ENCODE measurements at places on chromosomes 5 and 9.

DNA sequence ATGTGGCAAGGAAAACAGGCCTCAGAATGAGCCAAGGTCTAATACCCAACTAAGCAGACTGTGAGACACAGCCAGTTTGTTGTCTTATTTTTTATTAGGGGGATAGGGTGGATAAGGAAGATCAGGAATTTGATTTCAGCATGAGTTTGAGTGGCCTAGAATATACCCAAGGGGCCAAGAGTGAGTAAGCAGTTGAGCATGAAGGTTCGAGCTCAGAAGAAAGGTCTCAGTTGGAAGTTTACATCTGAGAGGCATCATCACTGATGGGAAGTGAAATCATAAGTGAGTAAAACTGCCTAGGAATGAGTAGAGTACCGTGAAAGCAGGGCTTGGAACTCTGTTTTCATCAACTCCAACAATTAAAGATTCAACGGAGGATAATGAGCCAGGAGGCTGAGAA lies 12.6 kb downstream of the PSMD5 start:
- no peak for DNase-seq

- DNase-seq, result no peak
Observed at GRCh38 chr5:145978708-145979107, 42.3 kb downstream of the SH3RF2 start.

- no peak for DNase-seq
Observed at GRCh38 chr9:123511326-123512277, 155.6 kb downstream of the CRB2 start.

DNA sequence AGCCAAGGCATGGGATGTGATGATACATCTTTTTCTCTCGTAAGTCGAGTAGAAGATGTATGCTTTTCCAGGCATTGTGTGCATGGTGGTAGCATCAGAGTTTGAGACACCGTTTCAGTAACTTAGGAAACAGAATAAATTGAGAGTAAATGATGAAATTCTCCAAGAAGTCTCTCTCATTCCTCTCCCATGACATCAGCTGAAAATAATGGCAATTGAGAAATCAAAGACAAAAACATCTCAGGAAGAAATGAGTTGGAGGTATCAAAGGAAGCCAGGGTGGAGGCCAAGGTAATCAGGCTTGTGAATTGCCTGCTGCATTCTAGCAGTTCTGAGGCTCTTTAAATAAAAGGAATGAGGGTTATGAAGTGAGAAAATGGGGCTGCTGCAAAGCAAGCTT lies 53.9 kb downstream of the SGCD start:
- DNase-seq, result no peak

- DNase-seq, result no peak
Observed at GRCh38 chr5:951940-952596, 56.5 kb upstream of the NKD2 start.

GRCh38 chr5:125281667-125282066 lies 535.2 kb upstream of the ZNF608 start:
- no peak for DNase-seq

GRCh38 chr5:69261034-69261433 lies 26.3 kb downstream of the CDK7 start:
- no peak for DNase-seq

DNA sequence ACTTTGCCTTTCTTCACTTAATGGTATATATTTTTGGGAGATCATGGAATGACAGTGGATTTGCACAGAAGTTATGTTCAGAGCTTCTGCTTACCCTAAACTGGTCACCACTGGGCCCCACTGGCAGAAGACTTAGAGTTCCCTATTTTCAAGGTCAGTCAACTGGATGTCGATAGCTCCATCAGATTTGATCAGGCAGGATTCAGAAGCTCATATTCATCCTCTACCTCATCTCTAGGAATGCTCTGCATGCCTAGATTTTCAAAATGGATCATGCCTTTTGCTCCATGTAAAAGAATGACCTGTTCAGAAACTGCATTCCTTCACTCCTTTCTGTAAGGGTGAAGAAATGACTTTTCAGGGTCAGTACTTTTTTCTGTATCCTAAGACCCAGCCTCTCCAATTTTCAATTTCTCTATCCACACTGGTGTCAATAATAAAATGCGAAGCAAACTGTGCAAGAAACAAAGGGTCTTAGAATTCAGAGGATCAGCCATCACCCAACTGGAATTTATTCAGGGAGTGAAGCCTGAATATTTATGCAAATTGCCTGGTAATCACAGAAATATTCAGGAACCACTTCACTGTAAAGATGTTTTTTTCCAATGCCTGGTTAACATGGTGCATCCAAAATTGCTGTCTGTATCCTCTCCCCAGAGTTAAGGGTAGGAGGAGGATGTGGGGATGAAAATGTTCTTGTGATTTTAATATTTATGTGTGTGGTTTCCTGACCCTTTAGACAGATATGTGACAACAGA lies 125.4 kb downstream of the DOCK2 start:
- DNase-seq, result no peak

DNA sequence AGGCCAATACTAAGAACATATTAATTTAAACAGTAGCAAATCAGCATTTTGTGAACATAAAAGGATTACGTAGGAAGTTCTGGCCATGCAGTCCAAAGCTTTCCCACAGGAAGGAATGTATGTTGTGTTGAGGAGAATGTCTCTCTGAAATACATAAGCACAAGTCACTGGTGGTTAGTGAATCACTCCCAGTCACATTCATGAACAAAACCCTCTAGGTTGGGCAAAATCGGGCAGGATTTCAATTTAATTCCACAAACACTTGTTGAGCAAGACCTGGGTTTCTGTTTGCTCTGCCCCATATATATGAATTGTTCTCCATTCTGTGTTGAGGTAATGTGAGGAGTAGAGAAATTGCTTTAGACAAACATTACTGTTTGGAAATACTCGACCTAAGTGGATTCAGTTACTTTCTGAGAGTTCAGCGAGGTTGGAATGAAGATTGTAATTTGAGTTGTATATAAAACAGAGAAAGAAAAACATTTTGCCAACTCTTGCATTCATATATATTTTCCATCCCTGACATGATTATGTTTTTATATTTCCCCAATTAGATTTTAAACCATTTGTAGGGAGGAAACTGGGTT lies 127.6 kb upstream of the RPS23 start:
- no peak for DNase-seq

GRCh38 chr5:1743769-1744085 lies 55.9 kb downstream of the MRPL36 start:
- no peak for DNase-seq

DNA sequence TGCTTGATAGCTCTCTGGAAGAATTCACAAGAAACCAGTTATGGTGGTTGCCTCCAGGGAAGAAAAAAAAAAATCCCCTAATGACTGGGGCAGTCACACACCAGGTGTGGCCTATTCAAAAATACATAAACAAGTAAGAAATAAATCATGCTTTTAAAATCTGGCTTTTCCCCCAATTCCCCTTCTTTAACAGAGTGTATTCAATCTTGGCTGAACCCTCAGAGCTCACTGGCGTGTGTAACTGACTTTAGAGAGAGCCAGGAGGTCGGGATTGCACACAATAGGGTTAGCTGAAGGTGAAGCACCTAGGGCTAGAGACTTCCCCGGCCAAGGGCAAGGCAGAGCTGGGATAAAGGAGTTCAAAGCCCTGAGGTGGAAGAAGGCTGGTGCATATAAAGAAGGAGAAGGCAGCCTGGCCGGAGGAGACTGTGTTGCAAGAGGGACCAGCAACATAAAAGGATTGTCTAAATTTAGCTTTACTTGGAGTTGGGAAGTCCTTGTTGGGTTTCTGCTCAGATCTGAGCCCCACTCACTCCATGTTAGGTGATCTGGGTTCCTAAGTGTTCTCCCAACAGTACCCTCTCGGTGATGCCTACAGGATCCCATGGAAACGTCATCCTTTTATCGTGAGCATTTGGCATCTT lies 19.7 kb downstream of the FNBP1 start:
- no peak for DNase-seq

DNA sequence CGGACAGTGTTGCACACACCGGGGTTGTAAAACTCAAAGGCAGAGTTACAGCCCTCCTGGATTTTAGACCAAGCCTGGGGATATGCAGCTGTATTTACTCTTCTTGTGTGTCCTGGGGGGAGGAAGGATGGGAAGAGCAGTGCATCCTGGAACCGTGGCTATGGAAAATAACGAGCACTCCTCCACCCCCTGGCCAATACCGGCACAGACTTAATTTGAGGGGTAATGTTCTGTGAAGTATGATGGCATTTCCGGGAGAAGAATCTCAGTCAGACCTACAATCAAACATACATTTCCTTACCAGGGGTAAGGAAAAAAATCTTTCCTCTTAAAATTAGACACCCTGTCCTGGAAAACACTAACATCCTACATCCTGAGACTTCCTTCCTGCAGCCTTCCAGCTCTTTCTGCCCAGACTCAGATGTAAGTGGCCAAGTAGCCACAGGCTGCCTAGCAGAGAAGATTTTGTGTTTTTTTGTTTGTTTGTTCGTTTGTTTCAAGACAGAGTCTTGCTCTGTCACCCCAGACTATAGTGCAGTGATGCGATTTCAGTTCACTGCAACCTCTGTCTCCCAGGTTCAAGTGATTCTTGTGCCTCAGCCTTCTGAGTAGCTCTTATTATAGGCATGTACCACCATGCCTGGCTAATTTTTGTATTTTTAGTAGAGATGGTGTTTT lies 11.0 kb upstream of the ERMP1 start:
- DNase-seq, result peak; percentile 34

GRCh38 chr5:170597109-170597751 lies 93.4 kb downstream of the KCNIP1 start:
- DNase-seq, result no peak

DNA sequence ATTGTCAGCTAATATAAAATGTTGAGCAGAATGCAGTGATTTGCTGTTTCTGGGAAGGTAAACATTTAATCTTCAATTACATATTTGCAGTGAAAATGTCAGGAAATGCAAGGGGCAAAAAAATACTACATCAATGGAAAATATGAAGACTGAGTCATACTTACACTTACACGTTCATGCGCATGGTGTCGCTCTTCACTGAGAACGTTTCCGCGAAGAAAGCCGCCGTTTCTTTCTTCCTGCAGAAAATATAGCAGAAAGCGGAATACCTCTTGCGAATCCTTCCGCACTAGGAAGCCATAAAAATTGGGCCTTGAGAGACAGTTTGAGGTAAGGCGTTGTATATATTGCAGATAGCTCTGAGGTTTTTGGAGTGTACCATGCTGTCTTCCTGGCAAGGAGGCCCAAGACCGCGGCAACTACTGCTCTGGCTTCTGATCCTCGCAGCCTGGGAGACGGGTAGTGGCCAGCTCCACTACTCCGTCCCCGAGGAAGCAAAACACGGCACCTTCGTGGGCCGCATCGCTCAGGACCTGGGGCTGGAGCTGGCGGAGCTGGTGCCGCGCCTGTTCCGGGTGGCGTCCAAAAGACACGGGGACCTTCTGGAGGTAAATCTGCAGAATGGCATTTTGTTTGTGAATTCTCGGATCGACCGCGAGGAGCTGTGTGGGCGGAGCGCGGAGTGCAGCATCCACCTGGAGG lies at the start of gene PCDHA13:
TSS of gene PCDHA13 (plus strand) at position 236 of the 702 bp plus-strand sequence. CDS start at position 381, 145 bp downstream.
- DNase-seq, result no peak

- DNase-seq, result no peak
Observed at GRCh38 chr5:37739817-37740261, 100.0 kb downstream of the GDNF start.

- no peak for DNase-seq
Observed at GRCh38 chr9:20256284-20256948, 365.9 kb downstream of the MLLT3 start.

DNA sequence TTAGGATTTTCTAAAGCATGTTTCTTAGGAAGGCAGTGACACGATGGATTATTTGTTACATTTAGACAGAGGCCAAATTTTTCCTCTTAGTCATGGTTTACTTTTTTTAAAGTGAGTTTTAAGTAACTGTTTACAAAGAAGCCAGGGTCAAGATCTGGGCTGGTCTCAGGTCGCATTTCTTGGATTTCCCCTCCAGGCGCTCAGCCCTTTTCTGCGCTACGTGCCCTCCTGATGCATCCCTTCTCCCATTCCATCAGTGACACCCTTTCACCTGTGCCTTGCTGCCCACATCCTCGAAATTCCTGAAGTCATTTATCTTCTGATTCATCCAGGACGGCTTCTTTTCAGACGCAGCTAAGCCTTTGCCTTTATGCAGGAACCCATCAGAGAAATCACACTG lies 330.3 kb downstream of the IRX1 start:
- no peak for DNase-seq

DNA sequence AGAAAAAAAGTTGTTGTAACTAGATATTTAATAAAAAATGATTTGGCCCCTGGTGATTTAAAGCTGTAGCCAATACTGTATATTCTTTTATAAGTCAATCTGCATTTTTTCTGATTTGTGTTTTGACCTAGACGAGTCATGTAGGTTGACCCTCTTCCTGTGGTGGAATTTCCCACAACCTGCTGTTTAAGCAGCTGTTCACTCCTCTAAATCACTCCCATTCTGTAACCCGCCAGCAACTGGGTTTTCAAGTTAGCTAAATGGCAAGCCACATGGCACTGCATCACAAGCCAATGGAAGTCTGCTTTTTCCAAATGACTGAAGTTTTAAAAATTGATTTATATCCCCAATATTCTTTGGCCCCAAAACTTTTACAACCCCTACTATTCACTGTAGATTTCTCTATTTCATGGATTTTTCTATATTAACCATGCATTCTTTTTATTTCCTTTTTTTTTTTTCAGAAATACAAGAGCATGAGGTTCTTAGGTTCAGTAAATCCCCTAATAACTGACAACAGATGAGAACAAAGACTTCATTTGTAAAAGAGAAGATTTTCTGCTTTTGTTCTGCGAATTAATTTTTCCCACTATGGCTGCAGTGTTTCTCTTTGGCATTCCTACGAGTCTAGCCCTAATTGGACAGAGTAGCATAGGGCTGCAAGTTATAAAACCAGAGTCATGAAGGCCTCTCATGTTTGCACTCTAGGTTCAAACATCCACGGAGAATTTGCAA lies 184.5 kb upstream of the TLE4 start:
- DNase-seq, result no peak

DNA sequence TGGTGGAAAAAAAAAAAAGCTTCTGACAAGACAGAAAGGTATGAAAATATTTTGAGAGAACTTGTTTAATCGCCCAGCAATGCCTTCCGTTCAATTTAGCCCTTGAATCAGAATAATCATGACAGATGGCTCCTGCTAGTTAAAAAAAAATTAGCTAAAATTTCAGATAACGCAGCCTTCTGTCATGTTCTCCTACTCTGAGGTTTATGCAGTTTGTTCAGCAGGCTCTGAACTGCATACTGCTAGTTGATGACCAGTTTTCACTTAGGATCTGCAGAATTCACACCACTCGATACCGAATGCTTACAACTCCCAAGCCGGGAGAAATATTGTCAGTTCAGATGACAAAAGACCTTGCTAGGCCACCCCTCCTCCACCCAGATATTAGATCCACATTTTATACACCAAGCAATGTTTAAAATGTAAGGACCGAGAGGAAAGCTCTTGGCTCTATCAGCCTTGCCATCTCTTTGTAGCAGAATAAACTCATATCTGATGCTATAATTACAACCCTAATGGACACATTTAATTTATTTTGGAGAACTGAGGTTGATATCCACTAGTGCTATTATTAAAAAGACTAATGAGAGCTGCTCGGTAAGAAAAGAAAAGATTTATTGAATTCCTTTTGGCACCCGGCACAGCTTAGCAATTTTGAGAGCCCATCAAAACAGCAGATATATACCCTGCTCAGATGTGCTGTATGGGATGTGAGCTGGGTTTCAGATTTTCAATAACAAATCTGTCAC lies 322.8 kb downstream of the GLIS3 start:
- DNase-seq, result no peak

GRCh38 chr5:174303035-174303434 lies 257.5 kb downstream of the NSG2 start:
- no peak for DNase-seq
